Left renal cortex interstitium (tissue), 4 donors: ENCODE measurements at places on chromosomes 13 and 19. TPM values are rescaled to one million over a fixed set of nuclear protein-coding genes. Genes with fewer than 3 reads are reported as not detected.

The HCN2 gene
- polyA plus RNA-seq, result 0.27 TPM

The INSL3 gene
- 0.55 TPM for polyA plus RNA-seq

The PRKCG gene
- 0.77 TPM for polyA plus RNA-seq

The TUBB4A gene
- polyA plus RNA-seq, result 25.4 TPM
